Neural crest cell (in vitro differentiated cells): ENCODE measurements at places on chromosomes 11 and 22.
A peak's percentile ranks its signal among the peaks of the same experiment; 100 is the strongest.

DNA sequence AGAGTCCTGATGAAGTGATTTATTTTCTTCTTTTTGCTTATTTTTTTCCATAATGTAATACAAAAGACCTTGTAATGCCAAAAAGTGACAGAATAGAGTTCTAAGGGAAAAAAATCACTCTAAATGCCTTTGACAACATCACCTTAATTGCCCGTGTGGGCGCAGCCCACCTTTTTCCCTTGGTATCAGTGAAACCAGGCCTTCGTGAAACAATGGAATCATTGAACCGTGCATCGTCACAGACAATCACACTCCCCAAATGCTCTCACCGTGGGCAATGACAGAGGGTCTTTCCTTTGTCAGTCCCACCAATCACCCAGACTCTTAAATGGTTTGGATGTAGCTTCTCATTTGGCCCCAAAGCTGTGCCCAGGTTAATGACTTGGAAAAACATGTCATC is 9.6 kb upstream of the SLC6A5 start:
- no peak for DNase-seq

DNA sequence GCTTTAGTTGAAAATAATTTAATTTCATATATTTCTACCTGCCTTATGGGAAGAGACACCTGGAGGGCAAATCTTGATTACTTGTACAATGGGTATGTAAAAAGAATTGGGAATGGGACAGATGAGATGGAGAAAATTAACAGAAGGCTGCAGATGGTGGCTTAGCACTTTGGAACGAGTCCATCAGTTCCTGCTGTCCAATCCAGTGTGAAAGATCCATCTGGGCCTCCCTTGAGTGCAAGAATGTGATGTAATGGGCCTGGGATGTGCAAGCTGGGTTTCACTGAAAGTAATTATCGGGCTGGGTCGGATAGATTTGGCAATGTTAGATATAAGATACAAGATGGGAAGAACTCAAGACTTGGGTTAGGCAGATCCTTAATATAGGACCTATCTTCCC is 42.0 kb downstream of the CECR2 start:
- no peak for DNase-seq

GRCh38 chr11:72238040-72238450 is 5.9 kb downstream of the PHOX2A start:
- DNase-seq = peak; percentile 64

- no peak for DNase-seq
These were observed 140.6 kb downstream of the ATG16L2 start for GRCh38 chr11:72954860-72955259.

- no peak for DNase-seq
These were observed 263.3 kb upstream of the SORL1-AS1 start for GRCh38 chr11:121716060-121716459.

DNA sequence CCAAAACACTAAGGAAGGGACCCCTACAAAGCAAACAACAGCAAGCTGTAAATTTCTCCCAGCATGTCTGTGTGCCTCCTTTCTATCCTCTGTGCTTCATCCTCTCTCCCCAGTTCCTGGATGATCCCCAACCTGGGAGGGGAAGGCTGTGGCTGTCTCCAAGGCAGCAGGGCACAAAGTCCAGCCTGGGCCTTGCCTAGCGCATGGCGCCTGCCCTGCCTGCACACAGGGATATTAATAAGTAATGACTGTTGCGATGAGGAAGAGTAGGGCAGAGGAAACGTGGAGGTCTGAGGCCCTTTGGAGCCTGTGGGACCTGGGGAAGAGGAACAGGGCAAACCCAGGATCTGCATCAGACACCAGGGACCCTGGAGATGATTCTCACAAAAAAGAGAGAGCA is 2.0 kb downstream of the USH1C start:
- DNase-seq = no peak

DNA sequence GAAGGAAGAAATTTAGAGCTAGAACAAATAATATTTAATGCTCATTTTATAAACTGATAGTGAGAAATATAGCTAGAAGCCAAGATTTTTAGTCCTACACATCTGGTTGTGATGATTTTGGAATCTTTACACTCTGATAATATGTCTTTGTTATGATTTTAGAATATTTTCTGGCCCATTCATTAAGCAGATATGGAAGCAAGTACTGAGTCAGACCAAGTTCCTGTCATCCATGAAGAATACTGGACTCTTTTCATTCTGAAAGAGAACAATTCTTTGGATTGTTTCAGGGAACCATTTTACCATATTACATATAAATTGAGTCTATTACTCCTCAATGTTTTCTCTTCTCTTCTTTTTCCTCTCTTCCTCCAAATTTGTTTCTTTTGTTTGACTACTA is 227.4 kb downstream of the TMEM135 start:
- no peak for DNase-seq

GRCh38 chr11:23398052-23398451 is 537.8 kb upstream of the CCDC179 start:
- DNase-seq = no peak

GRCh38 chr22:36117053-36117554 is 43.5 kb downstream of the APOL3 start:
- DNase-seq = no peak

- DNase-seq = no peak
These were observed 19.6 kb downstream of the SUN2 start for GRCh38 chr22:38736257-38736570.

DNA sequence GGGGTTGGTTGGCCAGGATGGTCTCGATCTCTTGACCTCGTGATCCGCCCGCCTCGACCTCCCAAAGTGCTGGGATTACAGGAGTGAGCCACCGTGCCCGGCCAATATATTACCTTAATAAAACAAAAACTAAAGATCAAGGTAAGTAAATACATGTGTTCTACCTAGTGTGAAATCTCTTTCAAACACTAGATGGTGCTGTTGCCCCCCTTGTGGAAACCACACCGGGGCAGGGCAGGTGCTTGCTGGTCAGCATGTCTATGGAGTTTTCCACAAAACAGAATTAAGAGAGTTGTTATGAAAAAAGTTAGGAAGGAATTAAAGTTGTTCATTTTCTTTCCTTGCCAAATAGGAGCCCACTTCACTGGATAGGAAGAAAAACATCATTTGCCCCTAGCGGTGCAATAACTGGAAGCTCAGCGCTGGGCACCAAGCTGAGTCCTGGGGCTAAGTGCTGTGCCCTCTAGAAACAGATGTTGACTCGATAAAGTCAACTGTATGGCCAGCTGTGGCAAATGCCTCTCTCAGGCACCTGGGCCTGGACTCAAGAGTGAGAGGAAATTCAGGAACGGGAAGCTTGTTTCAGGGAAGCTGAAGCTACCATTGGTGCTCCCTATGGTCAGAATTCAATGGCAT is 6.3 kb upstream of the KCNJ5 start:
- DNase-seq = peak; percentile 62

DNA sequence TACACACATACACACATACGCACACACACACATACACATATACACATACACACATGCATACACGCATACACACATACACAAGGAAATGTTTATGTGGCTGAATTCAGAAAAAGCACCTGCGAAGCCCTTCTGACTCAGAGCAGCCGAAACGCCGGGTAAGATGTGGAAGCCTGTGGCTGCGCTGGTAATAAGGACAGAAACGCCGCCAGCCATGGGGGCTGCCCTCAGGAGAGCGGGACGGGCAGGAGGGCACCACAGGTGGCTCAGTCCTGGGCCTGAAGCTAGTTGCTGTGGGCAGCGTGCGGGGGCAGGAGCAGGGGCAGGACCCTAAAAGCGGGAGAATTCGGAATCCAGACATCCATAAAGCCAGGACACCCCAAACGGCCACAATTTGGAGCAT is 378.3 kb downstream of the BRD1 start:
- no peak for DNase-seq

GRCh38 chr22:48071305-48071704 is 1308.9 kb downstream of the TBC1D22A start:
- no peak for DNase-seq

- DNase-seq = no peak
These were observed 352.5 kb upstream of the CCDC179 start for GRCh38 chr11:23212807-23213206.

DNA sequence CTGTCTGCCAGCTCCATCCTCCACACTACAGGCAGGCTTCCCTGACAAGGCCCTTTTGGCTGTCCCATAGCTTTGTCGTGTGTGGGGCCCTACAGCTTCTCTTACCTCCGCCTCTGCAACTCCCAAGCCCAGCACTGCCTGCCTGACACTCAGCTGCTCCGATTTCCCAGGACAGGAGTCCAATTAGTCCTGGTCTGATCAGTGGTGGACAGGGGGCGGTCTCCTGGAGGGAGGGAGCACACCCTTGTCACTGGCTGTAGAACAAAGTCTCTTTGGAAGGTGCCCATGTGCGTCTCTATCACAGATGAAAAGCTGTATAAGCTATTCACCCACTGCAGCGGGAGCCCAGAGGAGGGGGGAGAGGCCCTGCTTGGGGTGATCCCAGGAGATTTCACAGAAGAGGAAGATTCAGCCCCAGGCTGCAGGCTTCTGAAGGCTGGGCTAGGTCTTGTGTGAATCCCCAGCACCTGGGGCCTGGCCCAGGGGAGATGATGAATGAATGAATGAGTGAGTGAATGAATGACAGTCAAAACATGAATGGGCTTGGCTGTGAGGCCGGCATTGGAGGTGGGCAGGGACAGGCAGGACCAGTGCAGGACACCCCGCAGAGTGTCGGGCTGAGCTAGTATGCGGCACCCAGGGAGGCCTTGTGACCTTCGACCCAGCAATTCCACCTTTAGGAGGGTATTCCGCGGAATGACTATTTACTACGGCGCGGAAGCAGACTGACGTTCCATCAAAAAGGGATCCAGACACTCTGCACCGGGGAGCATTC is 142.4 kb downstream of the CACNA1I start:
- no peak for DNase-seq

DNA sequence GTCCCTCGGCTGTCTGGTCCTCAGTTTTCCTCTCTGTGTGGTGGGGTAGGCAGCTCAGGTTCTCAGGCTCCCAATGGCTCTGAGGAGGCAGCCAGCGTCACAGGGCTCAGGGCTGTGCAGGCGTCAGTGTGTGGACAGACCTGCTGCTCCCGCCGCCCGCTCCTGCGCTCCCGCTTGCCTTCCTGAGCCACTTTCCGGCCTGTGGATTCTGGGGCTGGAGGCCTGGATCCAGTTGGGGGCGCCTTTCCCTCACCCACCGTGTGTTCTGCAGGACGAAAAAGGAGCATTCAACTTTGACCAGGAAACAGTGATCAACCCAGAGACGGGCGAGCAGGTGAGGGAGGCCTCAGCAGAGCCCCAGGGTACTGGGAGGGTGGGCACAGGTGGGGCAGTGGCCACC is 14.7 kb downstream of the DPP3 start:
- no peak for DNase-seq

- no peak for DNase-seq
These were observed 15.7 kb upstream of the FBXO3 start for GRCh38 chr11:33790040-33790439.

- no peak for DNase-seq
These were observed 167.6 kb downstream of the NXPE2 start for GRCh38 chr11:114845766-114846415.

DNA sequence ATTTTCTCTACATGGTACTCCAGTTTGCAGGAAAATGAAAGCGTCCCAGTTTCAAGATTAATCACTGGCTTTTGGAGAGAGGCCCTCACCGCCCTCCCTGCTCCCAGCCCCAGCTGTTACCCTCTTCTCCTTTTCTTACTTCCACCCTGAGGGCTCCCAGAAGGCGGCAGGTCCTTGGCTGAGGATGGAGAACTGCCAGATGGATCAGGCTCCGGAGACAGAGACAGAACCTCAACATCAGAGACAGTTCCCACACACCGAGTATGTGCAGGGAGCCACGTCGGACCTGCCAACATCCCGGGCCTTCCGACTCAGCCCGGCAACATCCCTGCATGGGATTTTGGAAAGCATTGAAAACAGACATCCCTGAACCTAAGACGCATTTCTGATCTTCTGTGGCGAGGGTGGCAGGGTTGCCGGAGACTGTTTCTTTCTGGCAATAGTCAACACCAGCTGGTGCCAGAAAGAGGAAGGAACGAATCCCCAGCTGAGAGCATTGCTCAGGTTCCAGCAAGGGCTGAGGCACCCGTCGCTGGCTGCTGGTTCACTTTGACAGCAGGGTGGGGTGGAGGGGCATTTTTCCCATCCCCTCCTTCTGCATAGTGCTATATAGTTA is 467.1 kb downstream of the MIAT start:
- DNase-seq = no peak

- no peak for DNase-seq
These were observed 17.8 kb downstream of the SCUBE2 start for GRCh38 chr11:9073466-9074225.

DNA sequence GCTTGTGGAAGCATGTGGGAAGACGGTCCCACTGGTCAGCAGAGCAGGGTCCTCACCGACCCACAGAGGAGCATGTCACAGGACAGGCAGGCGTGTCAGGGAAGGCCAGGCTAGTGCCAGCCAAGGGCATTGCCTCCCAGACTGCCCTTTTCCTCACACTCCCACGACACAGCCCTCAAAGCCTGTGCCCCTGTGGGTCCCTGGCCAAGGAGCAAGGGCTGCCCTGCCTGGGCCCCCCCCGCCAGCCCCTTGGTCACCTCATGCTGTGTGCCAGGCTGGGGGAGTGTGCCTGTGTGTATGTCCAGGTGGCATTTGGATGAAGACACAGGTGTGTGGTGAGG is 74.7 kb downstream of the MED15 start:
- DNase-seq = no peak
